Activated CD4-positive, alpha-beta T cell treated with anti-CD3 and anti-CD28 coated beads, Interleukin-2, amount 50 U/mL, for 16 hours (primary cell): ENCODE measurements at places on chromosomes 6 and 20.

- no peak for DNase-seq
Measured at GRCh38 chr20:8375898-8376297, 243.8 kb downstream of the PLCB1 start.

DNA sequence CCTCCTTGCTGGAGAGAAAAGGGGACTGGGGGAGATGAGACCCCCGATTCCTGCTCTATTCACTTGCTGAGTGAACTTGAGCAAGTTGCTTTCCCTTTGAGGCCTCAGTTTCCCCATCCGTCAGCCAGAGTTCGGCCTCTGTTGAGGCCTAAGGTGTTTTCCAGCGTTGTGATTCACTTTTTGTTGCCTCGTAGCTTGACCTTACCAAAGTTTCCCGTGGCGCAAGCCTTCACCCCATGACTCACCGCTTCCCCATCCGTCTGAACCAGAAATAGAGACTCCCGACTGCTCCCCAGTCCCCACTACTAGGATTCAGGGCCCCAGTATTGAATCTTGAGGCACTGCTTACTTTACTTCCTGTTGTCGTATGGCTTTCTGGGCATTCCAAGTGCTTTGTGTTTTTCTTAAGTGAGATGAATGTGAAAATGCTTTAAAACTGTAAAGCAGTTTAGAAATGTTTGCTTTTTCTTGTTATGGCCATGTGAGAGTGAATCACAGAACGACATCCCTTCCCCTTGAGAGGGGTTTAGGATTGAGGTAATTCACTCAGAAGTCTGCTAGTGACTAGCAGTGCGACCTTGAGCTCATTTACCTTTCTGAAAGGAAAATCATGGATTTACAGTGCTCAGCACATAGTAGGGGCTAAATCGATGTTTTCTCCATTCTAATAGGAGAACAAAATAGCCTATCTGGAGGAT is 1.2 kb downstream of the CHMP4B start:
- DNase-seq = peak; percentile 49

- no peak for DNase-seq
Measured at GRCh38 chr6:124964764-124965105, 2.5 kb downstream of the RNF217 start.

DNA sequence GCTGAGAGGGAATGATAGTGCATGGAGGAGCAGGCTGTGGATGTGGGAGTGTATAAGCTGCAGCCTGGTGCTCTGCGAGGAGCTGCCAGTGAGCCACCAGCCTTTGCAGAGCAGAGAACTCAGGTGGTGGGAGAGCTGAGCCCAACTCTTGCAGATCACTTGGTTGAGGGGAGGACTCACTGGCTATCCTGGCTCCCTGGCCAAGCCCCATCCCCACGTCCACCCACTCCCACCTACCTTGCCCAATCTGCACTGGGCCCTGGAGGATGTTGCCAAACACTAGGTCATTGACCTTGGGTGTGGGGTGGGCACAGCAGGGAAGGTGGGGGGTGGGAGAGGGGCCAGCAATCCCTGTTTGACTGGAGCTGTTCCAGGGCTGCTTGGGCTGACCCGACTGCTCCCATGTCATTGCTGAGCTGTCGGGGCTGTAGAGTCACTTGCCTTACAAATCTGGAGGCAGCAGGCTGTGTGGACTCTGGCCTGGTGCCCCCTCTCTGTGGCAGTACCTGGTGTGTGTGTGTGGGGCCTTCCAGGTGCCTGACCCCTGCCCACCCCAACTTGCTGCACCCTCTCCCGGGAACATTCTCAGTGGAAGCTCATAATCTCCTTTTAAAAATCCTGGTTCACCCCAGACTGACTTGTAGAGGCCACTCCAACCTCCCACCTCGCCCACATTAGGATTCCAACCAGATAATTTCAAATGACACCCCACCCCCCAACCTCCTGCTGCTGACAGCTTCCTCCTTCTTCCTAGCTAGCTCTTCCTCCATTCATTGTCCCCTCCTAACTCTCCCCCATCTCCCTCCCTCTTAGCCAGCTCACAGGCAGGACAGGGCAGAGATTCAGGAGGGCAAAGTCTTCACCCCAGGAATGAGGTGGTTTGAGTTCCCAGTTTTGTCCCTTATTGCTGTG is 162.3 kb downstream of the MRPL14 start:
- DNase-seq = no peak

GRCh38 chr6:27251112-27251605 is 3.7 kb downstream of the PRSS16 start:
- DNase-seq = peak; percentile 81

DNA sequence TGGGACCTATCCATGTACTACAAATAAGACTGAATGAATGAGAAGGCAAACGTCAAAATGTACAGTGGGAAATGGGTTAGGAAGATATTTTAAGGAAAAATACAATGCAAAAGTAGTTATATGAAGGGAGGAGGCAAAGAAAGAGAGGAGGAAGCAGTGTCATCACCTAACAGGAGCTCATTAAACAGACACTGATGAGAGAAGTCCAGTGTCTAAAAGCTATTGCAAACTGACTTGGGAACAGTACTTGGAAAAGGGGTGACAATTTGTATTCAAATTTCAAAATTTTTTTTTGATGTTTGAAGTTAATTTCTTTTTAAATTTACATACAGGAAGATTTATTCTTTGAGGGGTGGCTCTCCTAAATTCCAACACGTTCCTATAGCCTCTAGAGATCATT is 143.5 kb upstream of the NOX3 start:
- no peak for DNase-seq

DNA sequence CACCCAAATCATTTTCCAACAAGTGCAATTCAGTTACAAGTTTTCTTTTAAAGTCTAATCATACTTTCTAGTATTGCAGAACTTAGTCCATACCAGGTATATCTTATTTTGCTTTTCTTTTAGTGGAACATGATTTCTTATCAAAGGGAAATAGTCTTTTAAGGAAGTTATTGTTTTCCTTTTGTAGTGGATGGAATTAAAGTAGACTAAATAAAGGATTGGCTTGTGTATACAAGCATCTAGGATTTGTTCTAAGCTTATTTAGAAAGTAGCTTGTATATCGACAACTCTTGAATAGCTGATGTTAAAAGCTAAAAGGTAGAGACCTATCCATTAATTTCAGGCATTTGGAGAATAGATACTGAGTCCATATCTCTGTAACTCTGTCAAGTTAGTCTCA is 14.8 kb downstream of the DCBLD1 start:
- DNase-seq = no peak

GRCh38 chr6:153312634-153313033 is 181.6 kb upstream of the RGS17 start:
- DNase-seq = peak; percentile 40

DNA sequence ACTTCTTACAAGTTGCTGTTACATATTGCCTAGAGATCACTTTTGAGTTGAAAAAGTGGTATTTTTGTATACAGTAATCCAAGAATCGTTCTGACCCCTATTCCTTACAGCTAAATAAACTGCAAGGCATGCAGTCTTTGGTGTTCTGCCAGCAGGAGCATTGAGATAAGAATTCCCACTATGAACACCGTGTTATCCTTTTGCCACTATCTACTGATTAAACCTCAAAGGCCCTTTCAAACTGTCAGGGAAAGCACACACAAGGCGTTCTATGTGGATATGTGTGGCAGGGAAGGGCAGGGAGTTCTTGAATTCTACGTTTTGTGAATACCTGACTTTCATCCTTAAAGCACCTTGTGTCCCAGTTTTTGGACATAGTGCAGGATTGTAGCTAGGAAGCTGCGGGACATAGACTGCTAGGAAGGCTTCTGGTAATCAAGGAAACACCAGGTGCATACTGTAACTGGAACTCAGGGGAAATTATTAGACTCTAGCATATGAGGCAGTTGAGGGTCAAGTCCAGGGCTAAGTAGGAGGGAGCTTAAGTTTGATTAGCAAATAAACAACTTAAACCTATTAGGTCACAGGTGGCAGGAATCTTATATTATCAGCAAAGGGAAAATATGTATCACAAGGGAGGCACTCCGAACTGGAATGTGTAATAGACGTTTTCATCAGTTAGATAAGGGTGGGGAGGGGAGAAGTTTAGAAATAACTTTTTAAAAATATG is 506.6 kb downstream of the RNF144B start:
- no peak for DNase-seq

DNA sequence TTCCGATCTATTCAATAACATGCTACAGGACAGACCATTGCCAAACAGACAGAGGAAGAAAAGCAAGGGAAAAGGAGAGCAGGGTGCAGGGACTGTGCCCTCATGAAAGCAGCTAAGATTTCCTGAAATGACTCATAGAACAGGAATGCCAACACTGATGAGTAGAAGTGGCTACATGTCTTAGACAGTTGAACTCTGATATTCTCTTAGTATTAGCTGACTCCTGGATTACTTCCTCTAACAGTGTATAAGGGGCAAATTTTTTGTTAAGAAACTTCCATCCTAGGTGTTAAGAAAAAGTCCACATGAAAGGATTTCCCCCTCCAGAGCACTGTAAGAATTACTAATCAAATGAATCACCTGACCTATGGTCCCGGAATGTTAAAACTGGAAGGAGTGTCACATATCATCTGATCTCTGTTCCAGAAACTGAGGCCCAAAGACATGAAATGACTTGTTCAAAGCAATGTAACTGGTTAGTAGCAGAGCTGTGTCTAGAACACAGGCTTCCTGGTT is 224.9 kb downstream of the IBTK start:
- DNase-seq = no peak

DNA sequence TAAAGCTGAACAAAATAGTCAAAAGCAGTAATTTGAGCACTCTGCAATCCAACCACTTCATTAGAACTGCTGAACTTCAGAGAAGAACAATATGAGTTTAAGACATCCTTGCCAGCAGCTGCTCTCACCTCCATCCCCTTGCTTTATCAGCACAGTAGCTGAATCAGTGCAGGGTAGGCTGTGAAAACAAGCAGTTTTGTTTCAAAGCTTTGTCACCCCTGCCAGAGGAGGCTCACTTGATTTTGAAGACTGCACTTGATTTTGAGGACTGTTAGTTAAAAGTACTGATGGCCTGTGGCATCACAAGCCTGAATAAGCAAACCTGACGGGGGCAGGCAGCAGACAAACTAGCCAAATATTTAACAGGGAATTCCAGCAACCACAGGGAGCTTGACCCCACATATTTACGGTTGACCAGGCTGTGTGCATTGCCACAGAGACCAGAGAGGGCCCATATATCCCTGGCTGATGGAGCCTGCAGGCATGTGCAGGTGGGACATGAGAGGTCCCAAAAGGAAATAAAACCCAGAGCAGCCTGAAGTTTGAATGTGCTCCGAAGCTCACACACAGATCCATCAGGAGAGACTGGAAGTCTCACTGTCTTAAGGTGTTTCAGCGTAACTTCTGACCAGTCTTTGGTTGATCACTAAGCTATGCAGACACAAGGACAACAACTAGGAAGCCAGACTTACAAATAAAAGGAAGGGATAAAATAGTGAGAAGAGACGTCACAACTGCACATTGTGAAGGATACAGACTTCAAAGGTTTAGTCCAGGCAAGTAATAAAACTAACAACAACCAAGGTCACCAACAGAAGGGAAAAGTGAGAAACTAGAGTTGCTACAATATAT is 97.4 kb downstream of the PDSS2 start:
- DNase-seq = no peak

DNA sequence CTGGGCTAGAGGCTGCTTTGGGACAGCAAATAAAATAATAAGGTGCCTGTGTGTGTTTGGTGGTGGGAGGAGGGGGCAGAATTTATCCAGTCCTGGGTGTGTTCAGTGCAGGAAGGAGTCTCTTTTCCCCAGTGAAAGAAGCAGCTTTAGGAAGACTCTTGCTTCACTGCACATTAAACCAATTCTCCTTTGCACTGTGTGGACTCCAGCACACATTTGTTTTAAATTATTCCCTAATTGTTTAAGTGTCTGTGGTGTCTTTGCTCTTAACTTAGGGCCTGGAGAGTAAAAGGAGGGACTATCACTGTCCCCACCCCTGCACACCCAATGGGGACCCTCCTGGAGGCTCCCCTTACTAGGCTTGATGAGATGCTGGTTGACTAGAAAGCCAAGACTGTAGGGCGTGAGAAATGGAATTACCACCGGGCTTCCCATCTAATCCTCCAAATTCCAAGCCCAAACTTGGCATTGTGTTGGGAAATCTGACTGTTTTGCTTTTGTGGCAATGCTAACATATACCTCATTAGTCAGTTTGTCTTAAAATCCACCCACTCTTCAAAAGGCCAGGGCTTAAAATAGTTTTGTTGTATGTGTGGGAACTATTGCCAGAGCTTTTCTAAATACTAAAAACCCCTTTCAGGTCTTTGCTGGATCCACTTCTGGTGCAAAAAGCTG is 13.5 kb upstream of the DAAM2 start:
- DNase-seq = no peak

- no peak for DNase-seq
Measured at GRCh38 chr20:30419466-30419865, 838.0 kb upstream of the DEFB115 start.

DNA sequence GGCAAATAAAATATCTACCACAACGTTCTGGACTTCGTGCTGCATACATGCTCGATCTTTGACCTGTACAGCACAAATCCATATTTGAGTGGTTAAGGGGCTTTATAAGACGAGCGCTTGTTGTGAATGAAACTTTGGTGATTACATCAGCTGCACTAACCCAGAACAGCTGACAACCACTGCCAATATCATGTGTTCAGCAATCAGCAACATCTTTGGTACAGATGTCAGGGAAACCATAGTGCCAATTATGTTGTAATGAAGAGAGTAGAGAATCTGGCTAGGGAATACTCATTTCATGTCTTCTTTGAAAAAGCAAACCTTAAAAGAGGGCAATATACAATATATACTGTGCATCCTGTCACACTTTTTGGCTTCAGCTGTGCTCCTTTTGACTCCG is 188.6 kb upstream of the NT5E start:
- DNase-seq = no peak

DNA sequence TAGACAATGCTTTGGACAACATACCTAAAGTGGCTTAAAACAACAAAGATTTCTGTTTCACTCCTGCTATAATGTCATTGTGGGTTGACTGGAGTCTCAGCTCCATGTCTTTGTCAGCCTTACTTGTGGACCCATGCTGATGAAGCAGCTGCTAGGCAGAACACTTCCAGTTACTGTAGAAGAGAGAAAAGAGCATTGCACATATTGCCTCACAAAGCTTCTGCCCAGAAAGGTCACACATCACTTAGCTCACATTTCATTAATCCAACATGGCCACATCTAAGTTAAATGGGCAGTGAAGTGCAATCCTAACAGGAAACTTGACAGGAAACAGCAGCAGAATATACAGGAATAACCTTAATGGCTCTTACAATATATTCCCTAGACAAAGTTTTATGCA is 480.5 kb upstream of the HTR1E start:
- no peak for DNase-seq

GRCh38 chr20:37257988-37258387 is 3.6 kb downstream of the GHRH start:
- no peak for DNase-seq

DNA sequence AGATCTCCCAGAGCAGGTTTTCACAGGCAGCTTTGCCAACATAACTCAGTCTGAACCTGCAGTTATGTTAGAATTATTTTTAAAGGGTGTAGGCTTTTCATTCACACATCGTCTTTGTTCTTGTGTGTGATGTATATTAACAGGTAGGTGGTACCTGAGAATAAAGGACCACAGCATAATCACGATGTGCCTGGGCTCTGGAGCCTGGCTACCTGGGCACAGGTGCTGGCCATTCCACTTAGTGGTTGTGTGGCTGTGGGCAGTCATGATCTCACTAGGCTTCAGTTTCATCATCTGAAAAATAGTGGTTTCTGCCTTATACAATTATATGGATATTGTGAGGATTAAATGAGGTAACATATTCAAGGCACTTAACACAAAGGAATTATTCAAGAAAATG is 6.4 kb downstream of the CD109 start:
- DNase-seq = no peak
